RPMI7951 (cell line): ENCODE measurements at places on chromosomes 13 and 19. TPM values are rescaled to one million over a fixed set of nuclear protein-coding genes. Genes with fewer than 3 reads are reported as not detected.

Gene ZNF497
- 0.12 and 0.29 TPM in 2 replicates for total RNA-seq

Gene ADPRHL1
- total RNA-seq, result 0.29 TPM in 1 of 2 replicates, not detected in the other

Gene CACNA1A
- total RNA-seq, result 0.12 and 0.49 TPM in 2 replicates

Gene PSG6
- not detected in 2 replicates for total RNA-seq

Gene TMC4
- total RNA-seq, result 3.8 TPM in 1 of 2 replicates, not detected in the other

Gene ERICH6B
- total RNA-seq, result not detected in 2 replicates

Gene DGKH
- 3.6 and 4.4 TPM in 2 replicates for total RNA-seq

Gene ZIC5
- total RNA-seq, result not detected in 2 replicates
